ENCODE measurements at places on chromosomes 3 and 15. TPM values are rescaled to one million over a fixed set of nuclear protein-coding genes. Genes with fewer than 3 reads are reported as not detected.

KBTBD13 gene
- total RNA-seq: 3.1 TPM

ADAMTS9 gene
- 420 TPM for total RNA-seq

CCDC13 gene
- total RNA-seq: 1.5 TPM

BCL6 gene
- 169 TPM for total RNA-seq

CCDC50 gene
- total RNA-seq: 169 TPM

WDR72 gene
- 2.2 TPM for total RNA-seq

FSTL1 gene
- total RNA-seq: 601 TPM

SCN5A gene
- total RNA-seq: 5.4 TPM

SLC38A3 gene
- total RNA-seq: not detected

CACNA2D3 gene
- total RNA-seq: 4.0 TPM

- DNase-seq: no peak
These were observed 2.9 kb downstream of the FMN1 start for GRCh38 chr15:33191591-33191990.

- no peak for DNase-seq
These were observed 33.3 kb downstream of the GABPB1 start for GRCh38 chr15:50321680-50322210.

DNA sequence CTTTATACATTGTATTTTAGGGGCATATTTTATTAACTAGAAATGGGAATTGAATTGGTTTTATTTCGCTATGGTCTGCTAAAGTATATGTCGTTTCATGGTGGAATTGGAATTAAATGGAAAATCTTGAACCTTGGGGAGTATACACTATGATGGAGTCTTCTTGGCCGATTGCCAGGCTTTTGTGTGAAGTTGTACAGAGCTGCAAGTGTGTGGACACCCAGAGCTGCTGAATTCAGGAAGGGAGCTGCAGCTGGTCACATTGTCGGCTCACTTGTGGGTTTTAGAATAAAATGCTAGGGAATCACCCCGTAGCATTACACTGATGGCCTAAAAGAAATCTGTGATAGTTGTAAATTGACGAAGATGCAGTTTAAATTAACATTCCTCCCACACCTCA, 35.1 kb downstream of the USP3 start:
- DNase-seq: no peak

DNA sequence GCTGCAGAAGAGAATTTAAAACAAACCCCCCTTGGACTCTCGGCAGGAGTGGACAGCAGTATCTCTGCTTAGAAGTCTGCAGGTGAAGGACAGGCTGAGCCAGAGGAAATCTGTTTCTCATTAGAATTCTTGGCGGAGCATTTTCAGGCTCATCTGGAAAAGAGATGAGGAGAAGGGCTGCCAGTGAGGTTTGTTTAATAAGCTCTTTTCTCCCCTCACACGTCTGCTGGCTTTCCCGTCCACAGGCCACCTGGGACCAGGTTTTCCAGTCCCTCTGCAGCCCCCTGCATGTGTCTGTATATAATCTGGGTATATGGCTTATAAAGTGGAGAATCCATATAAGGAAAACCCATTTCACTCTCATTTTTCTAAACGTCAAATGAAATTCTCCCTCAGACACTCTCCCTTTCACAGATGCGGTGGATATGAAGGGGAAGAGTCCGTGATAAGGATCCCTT, 155.4 kb upstream of the TPM1 start:
- DNase-seq: no peak

DNA sequence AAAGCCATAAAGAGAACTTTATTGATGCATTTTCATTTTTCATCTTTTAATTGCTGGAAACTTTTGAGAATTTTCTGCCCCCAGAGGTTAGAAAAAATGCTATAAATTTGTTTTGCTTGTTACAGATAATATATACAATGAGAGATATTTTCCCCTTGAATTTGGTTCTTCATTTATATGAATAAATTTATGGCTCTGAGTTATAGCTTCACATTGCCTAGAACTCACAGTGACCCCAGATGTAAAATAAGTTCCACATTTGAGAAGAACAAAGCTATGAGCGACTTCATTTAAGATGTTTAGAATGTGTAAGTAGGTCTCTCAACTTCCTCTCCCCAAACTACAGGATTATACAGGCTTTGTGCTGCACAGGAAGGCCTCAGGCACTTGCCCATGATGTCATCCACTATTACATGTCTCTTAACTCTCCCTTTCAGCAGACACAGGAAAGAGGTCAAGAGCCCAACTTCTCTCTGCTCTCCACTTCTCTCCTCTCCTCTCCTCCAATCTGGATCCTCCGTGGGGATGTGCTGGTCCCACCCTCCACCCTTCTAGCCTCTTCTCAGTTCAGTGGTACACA, 92.8 kb downstream of the DUT start:
- DNase-seq: no peak

DNA sequence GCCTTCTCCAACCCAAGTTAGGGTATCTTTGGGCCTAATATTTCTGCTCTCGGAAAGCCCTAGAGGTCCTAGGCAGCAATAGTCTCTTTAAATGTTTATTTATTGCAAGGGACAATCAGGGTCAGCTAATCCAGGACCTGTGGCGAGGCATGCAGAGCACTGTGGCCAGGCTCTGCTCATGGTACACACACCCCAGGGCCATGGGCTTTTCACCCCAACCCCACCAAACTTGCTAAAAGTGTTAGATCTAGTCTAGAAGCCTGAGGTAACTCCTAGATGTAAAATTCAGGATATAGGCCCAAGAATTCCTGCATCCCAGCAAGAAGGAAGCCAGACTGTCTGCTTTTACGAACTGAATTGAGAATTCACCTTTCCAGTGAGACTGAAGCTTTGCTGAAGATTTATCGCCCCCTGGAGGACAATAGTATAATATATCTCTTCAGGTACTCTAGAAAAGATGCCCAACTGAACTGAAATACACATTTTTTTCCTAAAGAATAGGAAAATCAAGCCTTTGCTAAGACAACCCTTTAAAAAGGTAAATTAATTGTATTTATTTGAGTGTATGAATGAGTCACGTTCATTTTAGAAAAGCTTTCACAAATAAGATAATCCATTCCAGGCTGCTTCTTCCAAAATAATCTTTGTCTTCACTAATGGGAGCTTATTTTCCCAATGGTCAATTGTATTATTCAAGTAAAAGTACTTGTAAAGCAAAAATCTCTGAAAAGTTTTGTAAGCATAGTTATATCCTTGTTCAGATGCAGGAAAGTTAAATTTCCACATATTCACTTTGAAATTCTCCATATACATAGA, 89.8 kb downstream of the LRRC3B start:
- no peak for DNase-seq

DNA sequence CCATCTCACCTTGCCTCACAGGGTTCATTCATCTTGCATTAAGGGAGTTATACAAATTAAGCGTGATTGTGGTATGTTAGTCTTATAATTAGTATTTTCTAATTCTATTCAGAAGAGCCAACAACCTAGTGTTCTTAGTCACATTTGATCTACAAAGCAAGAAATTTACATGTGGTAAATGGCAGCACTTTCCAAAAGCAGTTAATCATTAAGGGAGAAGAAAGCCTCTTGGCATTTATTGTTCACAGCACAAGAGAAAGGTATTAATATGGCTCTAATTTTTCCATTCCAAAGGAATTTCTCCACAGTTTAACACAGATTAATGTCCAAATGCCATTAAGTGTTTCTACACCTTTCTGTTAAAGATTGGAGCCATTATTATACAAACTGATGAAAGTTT, 1077.1 kb downstream of the ZPLD1 start:
- DNase-seq: no peak

DNA sequence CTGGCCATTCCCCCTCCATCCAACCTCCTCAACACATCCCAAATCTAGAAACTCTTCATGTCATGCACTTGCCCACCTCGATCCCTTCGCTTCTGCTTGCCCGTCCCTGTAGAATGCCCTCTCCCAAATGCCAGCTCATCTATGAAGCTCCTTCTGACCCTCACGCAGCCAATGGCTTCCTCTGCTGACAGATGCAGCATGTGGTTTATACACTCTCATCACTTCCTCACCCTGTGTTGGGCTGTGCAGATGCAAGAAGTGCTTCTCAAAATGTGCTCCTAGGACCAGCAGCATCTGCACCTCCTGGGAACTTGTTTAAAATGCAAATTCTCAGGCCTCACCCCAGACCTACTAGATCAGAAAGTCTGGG, 51.7 kb downstream of the SEMA5B start:
- DNase-seq: no peak

GRCh38 chr15:66679657-66680108, 22.4 kb upstream of the SMAD6 start:
- DNase-seq: no peak

- DNase-seq: no peak
These were observed 87.3 kb upstream of the ANKRD34C start for GRCh38 chr15:79195239-79195638.

DNA sequence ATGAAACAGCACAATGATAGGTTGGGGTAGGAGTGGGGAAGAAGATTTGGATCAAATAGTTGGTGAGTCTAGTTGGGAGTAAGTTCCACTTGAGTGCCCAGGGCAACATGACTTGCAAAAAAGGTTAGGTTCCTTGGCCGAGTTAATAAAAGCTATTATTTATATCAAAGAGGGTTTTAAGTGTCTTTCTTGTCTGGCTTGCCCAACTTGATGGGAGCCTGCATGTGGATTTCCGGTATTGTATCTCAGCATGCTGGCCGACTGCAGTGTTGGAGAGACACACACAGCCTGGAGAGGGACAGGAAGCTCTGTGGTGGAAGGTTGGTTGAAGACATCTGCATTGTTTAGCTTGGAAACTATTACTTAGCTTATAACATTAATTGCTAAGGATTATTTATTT, 449.5 kb upstream of the TBL1XR1 start:
- no peak for DNase-seq

DNA sequence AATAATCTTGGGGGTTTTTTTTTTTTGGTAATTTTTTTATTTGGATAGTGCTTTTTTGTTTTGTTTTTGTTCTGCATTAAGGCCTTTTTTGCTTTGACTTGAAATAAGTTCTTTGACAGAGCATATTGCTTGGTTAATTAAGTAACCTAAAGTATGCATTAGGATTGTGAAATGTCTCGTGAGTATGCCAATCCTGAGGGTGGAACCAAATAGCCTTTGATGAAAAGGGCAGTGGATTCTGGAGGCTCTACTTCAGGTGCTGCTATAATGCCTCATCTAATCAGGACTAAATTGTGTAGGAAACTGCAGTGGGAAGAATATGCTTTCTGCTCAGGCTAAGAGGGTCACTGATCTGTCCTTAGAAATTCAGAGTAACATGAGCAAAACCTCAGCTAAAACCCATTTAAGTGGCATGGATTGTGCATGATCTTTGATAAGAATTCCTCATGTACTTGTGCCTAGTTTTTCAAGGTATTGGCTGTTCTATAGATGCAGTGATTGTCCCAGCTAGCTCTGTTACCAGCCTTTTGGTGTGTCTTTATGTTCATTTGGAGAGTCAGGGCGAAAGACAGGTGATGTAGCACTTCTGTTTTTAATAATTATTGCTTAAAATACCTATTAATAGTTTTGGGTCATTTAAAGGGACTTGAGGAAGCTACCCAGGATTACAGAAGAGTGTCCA, 15.4 kb downstream of the CDV3 start:
- no peak for DNase-seq

DNA sequence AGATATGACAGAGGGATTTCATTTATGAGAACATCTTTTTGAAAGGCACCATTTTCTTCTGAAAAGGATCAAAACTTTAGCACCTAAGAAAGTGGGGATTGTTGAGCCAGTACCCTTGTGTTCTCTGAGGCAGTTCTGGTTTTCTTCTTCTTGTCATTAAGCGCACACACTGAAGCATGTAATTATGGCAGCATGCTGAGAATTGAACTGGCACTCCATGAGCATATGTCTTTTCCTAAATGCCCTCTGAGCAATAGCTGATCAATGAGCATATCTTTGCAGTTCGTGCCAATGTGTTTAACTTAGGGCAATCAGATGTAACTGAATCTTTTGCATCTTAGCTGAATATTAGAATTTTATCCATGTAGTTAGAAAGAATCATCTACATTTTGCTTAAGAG, 53.9 kb upstream of the VGLL3 start:
- no peak for DNase-seq

Measured in thoracic aorta (tissue), 2 donors.